Fibroblast of skin of left quadriceps (primary cell): ENCODE measurements at places on chromosomes 3 and 15.

DNA sequence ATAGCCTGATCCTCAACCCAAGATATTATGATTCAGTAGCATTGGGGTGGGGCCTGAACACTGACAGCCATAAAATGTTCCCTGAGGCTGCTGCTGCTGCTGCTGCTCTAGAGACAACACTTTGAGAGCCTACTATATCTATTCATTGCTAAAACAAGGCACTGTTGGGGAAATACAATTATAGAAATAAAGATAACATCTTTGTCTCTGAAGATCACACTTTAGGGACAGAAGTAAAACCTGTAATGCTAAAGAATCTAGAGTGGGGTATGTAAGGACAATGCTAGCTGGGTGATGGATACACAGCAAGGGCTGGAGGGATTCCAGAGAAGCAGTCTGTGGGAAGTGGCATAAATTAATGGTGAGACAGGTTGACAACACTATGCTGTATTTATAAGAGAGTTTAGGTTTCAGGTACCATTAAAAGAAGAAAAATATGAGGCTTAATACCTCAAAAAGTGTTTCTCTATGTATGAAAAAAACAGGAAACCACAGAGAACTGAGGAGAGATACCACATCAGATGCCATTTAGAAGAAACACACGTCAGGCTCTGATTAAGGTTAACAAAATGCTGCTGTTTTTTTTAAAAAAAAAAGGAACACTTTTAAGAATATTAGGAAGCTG, 115.9 kb downstream of the CBLB start:
- no peak for DNase-seq

GRCh38 chr3:126535636-126536035, 11.7 kb downstream of the CHST13 start:
- DNase-seq: no peak

DNA sequence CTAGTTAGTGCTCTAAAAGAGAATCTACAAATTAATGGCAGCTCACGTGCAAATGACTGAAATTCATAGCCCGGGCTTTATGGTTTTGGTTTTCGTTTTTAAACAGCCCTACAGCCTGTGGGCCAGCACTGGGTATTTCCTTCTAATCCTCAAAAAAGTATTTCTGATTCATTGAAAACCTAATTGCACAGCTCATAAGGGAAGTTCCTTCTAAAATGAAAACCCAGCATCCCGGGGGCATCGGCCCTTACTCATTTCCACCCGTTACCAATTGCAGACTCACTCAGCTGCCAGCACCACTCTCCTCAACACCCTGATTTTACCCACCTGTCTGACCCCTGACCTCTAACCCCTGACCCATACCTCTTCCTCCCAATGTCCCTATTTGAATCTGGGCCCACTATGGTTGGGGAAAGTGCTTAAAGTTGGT, 59.5 kb upstream of the ZNF148 start:
- no peak for DNase-seq

- no peak for DNase-seq
Measured at GRCh38 chr3:186108106-186108940, 566 bp downstream of the ETV5 start.

GRCh38 chr3:58591517-58592510, 14.6 kb upstream of the FAM107A start:
- DNase-seq: no peak

DNA sequence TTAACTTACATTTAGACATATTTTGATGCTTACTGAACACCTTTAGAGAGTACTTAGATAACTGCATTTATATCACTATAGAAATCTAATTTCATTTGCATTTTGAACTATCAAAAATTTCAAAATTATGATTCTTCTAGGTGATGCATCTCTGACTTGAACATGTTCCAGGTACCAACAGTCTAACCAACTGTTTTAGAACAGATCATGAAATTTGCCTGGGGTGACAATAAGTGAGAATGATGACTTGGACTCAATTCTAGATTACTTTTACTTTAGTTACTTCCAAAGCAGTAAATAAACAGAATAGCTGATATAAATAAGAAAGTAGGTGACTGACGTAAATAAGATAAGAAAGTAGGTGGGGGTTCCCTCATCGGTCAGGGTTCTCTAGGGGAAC, 307.8 kb downstream of the BCHE start:
- DNase-seq: no peak

DNA sequence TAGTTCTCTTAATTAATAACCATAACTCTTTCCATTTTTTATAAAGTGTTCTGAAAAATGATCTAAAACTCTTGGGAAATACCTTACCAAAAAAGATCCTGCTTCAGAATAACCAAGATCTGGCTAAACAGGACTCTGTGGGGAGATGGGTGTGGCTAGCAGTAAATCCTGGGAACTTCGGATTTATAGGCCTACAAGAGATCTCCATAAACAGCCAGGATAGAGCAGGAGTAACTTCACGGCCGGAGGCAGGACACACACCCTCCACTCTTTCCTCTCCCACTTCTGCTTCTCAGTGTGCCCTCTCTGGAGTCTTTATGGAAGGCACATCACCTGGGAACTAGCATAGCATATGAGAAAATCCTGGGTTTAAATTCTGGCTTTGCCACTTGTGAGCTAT, 309.4 kb upstream of the SOX2 start:
- DNase-seq: no peak

GRCh38 chr3:148998297-148998696, 7.0 kb downstream of the GYG1 start:
- DNase-seq: no peak

DNA sequence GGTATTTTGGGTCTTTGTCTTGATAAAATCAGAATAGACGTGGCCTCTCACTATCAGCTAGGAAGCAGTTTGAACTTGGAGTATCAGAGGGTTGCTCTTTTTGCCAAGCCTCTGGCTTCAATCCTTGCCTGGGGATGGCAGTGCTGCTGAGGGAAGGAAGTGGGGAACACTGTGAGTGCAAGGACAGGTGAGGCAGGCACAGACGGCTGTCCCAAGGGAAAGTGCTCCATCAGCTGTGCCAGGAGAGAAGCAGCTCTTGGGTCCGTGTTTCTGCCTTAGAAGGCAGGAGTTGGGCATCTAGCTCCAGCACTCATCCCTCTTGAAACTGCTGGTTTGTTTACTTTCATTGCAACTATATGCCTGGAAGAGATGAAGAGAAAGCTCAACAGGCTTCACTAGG, 33.2 kb downstream of the PML start:
- DNase-seq: no peak

DNA sequence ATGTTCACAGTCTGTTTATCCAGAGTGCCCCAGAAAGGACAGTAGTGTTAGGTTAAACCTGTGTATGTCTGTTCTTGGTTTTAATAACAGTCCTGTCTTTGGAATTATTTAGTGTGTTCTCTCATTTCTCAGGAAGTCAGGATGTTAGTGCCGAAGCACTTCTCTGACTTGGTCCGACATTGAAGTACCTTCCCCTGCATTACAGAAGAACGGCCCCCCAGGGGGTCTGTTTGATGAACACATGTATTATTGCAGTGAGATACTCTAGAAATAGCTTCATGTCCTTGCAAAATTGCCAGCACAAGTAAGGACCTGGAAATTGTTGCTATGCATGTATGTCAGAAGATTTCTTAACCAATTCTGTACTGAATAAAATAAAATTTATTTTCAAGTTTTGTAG, 110.9 kb downstream of the IGF1R start:
- DNase-seq: no peak

DNA sequence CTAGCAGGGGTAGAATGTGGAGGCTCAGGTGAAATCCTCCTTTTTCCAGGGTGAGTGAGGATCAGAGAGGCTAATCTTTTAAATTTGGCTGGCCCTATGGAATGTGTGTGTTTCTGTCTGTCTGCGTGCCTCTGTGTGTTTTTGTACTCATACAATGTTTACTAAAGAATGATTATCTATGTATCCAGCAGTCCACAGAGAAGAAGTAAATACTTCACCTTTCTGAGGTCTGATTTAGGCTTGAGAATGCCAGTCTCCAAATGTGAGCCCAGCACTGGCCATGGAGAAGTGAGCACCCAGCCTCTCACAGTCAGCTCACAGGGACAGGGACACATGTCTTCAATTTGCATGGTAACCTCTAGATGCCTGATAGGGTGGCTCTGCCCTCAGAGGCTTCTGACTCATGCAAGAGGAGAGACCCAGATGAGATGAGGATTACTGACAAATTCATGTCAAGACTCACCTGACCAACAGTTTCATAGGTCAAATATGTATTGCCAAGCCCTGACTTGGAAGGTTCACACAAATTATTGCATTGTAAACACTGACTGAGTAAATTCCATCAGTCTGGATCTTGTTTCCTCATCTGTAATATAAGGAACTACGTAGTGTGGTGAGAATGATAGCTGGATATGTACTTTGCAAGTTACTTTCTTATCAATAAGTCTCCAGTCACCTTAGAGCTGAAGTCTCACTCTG, 31.0 kb downstream of the ENTPD3 start:
- no peak for DNase-seq

GRCh38 chr15:66905954-66906353, 159.4 kb upstream of the SMAD3 start:
- DNase-seq: no peak

DNA sequence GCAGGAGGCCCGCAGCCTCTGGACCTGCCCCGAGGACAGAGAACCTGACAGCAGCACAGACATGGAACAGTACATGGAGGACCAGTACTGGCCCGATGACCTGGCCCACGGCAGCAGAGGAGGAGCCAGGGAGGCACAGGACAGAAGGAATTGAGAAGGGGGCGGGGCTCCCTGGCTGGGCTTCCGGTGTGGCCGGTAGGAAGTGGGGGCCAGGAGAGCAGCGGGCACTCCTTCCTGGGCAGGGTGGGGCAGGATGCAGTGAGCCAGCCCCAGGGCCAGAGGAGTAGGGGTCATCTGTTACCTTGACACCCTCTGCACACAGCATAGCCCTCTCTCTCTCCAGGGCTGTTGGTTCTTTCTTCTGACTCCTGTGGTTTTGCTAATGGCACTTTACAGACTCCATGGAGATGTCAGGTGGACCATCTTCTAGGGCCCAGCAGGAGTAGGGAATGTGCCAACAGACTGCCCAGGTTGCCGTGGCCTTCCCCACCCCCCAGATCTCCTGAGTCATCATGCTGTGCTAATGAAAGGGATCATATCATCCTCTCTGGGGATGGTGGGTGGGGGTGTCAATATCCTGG, 8.6 kb upstream of the ISG20 start:
- no peak for DNase-seq

DNA sequence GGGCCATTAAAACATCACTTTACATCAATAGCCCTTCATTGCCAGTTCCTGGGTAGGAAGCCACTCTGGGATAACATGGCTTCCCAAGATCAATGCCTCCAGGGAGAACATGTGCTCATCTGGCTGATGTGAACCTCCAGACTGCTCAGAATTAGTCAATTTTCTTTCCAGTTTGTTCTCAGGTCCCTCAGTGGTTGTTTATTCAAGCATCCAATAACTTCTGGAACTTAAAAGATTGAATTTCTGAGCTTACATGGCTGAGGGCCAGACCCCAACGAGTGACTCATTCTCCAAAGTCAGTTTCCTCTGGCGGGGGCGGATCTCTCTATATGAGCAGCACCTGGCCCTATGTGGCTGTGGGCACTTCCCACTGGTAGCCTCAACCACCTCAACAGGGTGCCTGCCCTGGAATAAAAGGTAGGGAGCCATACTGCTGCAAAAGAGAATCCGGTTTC, 34.0 kb downstream of the LYZL4 start:
- DNase-seq: peak; percentile 25

DNA sequence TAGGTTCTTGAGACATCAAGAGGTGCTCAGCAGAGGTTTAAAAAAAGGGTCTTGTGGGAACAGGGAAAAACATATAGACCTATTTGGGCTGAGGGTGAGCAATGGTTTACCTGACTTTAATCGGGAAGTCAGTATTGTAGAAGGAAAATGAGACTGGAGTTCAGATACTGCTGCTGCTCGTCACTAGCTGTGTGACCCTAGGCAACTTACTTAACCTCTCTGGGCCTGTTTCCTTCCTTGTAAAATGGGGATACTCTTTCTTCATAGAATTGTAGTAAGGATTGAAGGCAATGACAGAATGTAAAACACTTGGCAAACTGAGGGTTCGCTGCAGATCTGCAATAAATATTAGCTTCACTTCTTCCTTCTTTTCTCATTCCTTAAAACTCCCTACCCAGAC, 327.5 kb upstream of the PROK2 start:
- DNase-seq: no peak

GRCh38 chr15:60372227-60372626, 25.6 kb downstream of the ANXA2 start:
- no peak for DNase-seq

- DNase-seq: no peak
Measured at GRCh38 chr3:195806916-195807231, 4.9 kb downstream of the MUC4 start.

GRCh38 chr15:26234976-26235767, 372.0 kb upstream of the ATP10A start:
- DNase-seq: no peak

GRCh38 chr3:134366928-134367811, 7.1 kb downstream of the AMOTL2 start:
- no peak for DNase-seq
